Pancreas (tissue), 10 donors: ENCODE measurements at places on chromosomes 16 and 17. TPM values are rescaled to one million over a fixed set of nuclear protein-coding genes. Genes with fewer than 3 reads are reported as not detected.

Gene ODAD4
- total RNA-seq: 0.32 TPM

Gene TBC1D3I
- total RNA-seq: 0.34 TPM

Gene LLGL2
- 117 TPM for total RNA-seq

Gene MAP3K14
- 7.8 TPM for total RNA-seq

Gene ABI3
- total RNA-seq: 2.0 TPM

Gene FSCN2
- 11.1 TPM for total RNA-seq

Gene GAS7
- 2.0 TPM for total RNA-seq

Gene PRR29
- total RNA-seq: 0.18 TPM

Gene TMEM256
- total RNA-seq: 53.5 TPM

Gene WDR81
- total RNA-seq: 7.9 TPM

Gene ABCA9
- 2.6 TPM for total RNA-seq

Gene HSF5
- total RNA-seq: not detected

Gene MYH13
- total RNA-seq: not detected

Gene PRSS33
- not detected for total RNA-seq

- no peak overlapping the region for H3K27ac ChIP-seq
- no peak for DNase-seq
- no peaks in the 10 kb centered on the region for H3K36me3 ChIP-seq
- H3K27me3 ChIP-seq: no peaks in the 10 kb centered on the region
Measured at GRCh38 chr16:7057458-7057857, 275.2 kb upstream of the RBFOX1 start.

GRCh38 chr16:65783709-65784474 is 582.6 kb upstream of the CDH5 start:
- DNase-seq: no peak
- H3K4me1 ChIP-seq: no peaks in the 10 kb centered on the region

DNA sequence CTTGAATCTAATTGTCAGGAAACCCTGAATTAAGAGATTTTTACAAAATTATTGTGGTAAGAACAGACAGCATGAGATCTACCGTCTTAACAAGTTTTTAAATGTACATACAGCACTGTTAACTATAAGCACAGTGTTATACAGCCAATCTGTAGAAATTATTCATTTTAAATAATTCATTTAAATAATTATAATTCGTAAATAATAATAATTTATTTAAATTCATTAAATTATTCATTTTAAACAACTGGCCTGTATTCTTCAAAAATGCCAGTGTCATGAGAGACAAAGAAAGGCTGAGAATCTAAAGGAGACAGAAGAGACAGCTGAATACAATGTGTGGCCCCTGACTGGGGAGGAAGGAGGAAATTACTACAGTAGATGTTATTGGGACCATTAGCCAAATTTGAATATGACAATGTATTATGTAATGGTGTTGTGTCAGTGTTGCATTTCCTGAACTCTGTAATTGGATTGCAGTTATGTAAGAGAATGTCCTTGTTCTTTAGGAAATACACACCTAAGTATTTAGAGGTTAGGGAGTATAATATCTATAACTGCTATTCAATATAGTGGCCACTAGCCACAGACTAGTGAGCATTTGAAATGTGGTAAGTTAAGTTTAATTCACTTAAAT is 2.3 kb downstream of the RSAD1 start:
- peaks cover 16% of the 10 kb centered on the region for H3K4me1 ChIP-seq
- DNase-seq: no peak
- H3K36me3 ChIP-seq: peaks cover 25% of the 10 kb centered on the region
- no peaks in the 10 kb centered on the region for H3K27me3 ChIP-seq

- no peak for DNase-seq
- H3K36me3 ChIP-seq: no peaks in the 10 kb centered on the region
- H3K27ac ChIP-seq: no peak overlapping the region
- no peaks in the 10 kb centered on the region for H3K27me3 ChIP-seq
- no peaks in the 10 kb centered on the region for H3K4me1 ChIP-seq
Measured at GRCh38 chr17:29777663-29778062, 152.4 kb downstream of the SSH2 start.

DNA sequence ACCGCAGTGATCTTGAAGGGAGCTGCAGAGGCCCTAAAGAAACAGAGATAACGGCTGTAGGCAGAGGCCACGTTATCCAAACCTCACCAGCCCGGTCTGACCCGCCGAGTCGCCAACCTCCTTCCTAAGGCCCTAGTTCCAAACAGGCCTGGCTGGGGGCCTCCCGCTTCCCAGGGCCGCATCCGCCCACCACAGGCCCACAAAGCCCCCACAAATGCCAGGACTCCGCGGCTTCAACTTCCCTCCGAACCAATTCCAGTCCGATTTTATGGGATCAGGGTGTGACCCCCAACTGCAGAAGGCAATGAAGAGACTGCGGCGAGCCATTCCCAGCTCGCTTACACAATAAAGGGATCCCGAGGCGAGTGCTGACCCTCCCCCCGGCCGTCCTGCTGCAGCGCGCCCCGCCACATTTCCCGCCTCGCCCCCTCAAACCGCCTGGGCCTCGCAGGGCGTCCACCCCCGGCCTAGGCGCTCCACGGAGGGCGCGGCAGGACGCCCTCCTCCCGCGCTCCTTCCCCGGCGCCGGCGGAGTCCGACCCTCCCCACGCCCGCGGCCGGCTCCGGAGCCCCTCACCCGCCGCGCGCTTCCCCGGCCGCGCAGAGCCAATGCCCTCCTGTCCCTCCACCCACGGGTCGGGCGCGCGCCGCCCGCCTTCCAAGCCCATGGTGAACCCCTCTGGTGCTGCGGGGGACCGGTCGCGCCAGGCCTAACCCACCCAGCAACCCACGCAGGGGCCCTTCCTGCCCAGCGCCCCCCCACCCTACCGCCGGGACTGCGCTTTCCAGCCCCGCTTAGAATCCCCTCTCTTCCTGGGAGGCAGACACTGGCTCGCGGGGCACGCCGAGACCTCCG is 926 bp downstream of the MYH10 start:
- peak; percentile 67 for DNase-seq
- no peaks in the 10 kb centered on the region for H3K27me3 ChIP-seq
- H3K27ac ChIP-seq: no peak overlapping the region

GRCh38 chr16:22296225-22297113 is 740 bp upstream of the POLR3E start:
- H3K27ac ChIP-seq: peak overlapping the region; percentile 34
- no peaks in the 10 kb centered on the region for H3K27me3 ChIP-seq
- H3K4me3 ChIP-seq: peak overlapping the region; percentile 70
- DNase-seq: no peak

DNA sequence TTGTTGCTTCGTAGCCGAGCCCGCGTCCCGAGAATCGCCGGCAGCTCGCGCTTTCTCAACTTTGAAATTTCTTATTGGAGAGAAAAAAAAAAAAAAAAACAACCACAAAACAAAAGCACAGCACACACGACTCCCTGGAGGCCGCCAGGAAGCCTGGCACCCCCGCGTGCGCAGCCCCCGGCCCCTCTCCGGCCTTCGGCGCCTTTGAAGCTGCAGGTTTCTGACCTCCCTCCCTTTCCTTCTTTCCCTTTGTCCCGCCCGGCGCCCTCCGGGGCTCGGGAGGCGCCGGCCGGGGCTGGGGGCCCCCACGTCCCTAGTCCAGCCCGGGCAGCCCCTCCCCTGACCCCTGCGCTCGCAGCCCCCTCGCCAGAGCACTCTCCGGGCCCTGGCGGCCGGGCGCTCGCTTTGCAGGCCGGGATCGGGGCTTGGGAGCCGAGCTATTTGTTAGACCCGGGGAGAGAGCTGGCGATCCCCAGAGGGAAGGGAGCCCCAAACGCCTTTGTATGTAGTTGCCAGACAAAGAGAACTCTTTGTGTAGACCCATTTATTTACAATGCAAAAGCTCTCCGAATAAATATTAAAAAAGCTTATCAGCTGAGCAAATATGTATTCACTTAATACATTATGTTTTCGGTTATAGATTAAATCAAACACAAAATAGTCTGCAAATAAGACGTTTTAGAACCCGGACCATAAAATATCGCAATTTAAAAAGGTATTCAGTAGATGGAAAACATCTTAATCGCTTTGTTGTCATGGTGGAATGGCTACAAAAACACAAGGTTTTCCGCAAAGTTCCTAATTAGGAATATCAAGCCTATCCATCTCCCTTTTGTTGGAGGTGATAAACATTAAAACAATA is 2.3 kb downstream of the BAHCC1 start:
- peak; percentile 78 for DNase-seq
- peak overlapping the region; percentile 95 for H3K27ac ChIP-seq
- peaks cover 9% of the 10 kb centered on the region for H3K4me1 ChIP-seq
- H3K36me3 ChIP-seq: no peaks in the 10 kb centered on the region

GRCh38 chr17:3656755-3657587 is 11.4 kb downstream of the TAX1BP3 start:
- no peak overlapping the region for H3K27ac ChIP-seq
- no peaks in the 10 kb centered on the region for H3K36me3 ChIP-seq
- no peak for DNase-seq
- H3K4me1 ChIP-seq: no peaks in the 10 kb centered on the region

- H3K27ac ChIP-seq: no peak overlapping the region
- DNase-seq: no peak
- H3K4me3 ChIP-seq: no peak overlapping the region
- H3K4me1 ChIP-seq: no peaks in the 10 kb centered on the region
Measured at GRCh38 chr16:79211586-79211985, 389.0 kb downstream of the MAF start.

DNA sequence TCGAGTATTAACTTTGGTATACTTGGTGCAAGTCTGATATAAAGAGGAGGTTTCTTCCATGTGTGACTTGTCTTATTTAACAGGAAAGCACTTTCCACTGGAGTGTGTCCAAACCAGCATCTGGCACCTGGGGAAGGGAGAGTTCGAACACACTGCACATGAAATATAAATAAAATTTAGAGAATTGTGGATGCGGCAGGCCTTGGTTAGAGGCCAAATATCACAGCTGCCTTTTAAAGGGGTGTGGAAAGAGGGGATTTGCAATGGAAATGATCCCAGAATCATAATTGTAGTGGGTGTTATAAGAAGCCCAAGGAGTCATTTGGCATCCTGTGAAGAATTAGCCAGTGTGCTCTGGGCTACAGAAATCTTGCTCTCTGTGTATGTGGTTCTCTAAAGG is 4.3 kb upstream of the NXN start:
- H3K36me3 ChIP-seq: no peaks in the 10 kb centered on the region
- DNase-seq: no peak
- H3K4me3 ChIP-seq: no peak overlapping the region
- H3K27ac ChIP-seq: no peak overlapping the region
- H3K4me1 ChIP-seq: no peaks in the 10 kb centered on the region
- no peaks in the 10 kb centered on the region for H3K27me3 ChIP-seq

DNA sequence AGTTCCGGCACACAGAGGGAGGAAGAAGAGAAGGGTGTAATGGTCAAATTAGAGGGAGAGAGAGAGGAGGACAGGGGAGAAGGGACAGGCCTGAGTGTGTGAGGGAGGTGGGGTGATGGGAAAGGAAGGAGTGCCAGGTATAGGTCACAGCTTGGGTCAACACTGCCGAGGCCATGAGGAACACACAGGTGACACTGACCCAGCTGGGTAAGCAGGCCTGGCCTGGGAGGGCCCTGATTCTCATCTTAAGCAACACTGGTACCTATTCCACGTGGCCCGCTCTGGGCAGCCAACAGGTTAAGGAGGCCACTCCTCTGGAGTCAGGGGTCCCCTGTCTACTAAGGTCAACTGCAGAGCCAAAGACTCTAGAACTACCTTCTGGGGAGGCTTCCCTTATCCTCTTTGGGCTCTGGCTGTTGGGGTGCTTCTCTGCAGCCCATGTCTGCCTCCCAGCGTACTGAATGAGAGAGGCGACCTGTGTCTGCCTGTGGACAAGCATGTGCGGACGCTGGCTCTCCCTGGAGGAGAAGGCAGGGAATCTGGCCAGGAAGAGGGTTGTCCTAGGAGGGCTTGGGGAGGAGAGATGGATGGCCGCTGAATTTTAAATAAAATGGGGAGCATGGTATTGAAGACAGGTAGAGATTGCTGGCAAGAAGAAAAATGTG is 57.6 kb downstream of the RGS9 start:
- H3K36me3 ChIP-seq: no peaks in the 10 kb centered on the region
- H3K27ac ChIP-seq: no peak overlapping the region
- H3K27me3 ChIP-seq: no peaks in the 10 kb centered on the region
- H3K4me1 ChIP-seq: no peaks in the 10 kb centered on the region

GRCh38 chr16:4790871-4791270 is 2.7 kb upstream of the SEPTIN12 start:
- H3K36me3 ChIP-seq: no peaks in the 10 kb centered on the region
- DNase-seq: no peak
- no peak overlapping the region for H3K4me3 ChIP-seq
- no peaks in the 10 kb centered on the region for H3K27me3 ChIP-seq
- no peak overlapping the region for H3K27ac ChIP-seq

- peaks cover 7% of the 10 kb centered on the region for H3K4me1 ChIP-seq
- H3K27me3 ChIP-seq: no peaks in the 10 kb centered on the region
- DNase-seq: peak; percentile 70
- peak overlapping the region; percentile 58 for H3K4me3 ChIP-seq
Measured at GRCh38 chr17:8016632-8017424, 14.4 kb downstream of the GUCY2D start.

GRCh38 chr16:67613808-67614207 is 31.1 kb upstream of the CARMIL2 start:
- H3K4me1 ChIP-seq: no peaks in the 10 kb centered on the region
- no peaks in the 10 kb centered on the region for H3K27me3 ChIP-seq
- no peak for DNase-seq
- no peaks in the 10 kb centered on the region for H3K36me3 ChIP-seq
- no peak overlapping the region for H3K27ac ChIP-seq

DNA sequence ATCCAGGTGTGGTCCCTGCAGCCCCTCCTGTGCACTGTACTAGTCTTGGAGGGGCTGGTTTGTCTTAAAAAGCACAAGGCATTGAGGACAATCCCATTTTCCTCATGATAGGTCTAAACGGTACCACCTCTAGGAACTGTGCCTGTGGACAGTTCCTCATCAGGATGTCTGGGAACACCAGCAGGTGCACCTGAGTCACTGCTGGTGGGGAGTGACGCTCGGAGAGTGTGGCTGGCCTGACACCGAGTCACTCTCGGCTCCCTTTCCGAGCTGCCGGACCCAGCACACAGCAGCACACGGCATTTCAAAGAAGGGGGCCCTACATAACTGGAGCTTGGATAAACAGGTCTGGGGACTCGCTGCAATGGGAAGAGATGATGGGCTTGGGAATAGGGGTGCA is 25.6 kb downstream of the LRRC75A start:
- H3K36me3 ChIP-seq: no peaks in the 10 kb centered on the region
- peak; percentile 82 for DNase-seq
- H3K27me3 ChIP-seq: no peaks in the 10 kb centered on the region
- no peak overlapping the region for H3K27ac ChIP-seq
- peaks cover 16% of the 10 kb centered on the region for H3K4me1 ChIP-seq
- no peak overlapping the region for H3K4me3 ChIP-seq

- H3K4me1 ChIP-seq: peaks cover 4% of the 10 kb centered on the region
- H3K27me3 ChIP-seq: no peaks in the 10 kb centered on the region
- H3K4me3 ChIP-seq: peak overlapping the region; percentile 40
- no peaks in the 10 kb centered on the region for H3K36me3 ChIP-seq
- DNase-seq: peak; percentile 28
Measured at GRCh38 chr16:138049-138417, 440 bp downstream of the NPRL3 start.
